ENCODE measurements at places on chromosomes 3 and 15.

DNA sequence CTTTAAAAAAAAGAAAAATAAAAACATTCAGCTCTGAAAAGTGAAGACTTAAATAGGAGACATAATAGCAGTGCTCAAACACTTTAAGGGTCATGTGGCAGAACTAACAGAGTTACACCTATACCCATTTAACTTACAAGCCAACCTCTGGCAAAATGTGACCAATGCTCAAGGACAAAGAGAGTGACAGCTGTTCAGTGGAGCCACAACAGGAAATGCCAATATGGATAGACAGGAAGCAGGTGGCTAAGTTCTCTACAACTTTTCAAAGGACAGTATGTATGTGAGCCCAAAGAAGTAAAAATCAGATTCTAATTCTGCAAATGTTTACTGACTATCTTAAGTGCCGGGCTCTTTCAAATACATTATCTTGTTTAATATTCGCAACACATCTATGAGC, 3.4 kb downstream of the TMCC1 start:
- no peak for DNase-seq

DNA sequence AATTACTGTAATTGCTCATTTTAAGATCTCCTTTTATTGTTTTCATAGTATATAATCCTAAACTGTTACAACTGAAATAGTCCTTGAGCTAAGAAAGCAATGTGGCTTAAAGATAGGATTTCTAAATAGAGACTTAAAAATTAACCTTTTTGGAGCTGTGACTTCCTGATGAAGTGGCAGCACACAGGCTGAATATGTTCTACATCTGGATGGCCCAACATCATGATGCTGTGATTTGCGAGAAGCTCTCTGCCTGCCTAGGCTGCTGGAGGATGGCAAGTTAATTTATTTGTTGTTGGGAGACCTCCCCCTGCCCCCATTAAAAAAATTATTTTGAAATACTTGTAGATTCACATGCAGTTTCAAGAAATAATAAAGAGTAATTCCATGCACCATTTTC, 134.5 kb downstream of the IGF1R start:
- no peak for DNase-seq

DNA sequence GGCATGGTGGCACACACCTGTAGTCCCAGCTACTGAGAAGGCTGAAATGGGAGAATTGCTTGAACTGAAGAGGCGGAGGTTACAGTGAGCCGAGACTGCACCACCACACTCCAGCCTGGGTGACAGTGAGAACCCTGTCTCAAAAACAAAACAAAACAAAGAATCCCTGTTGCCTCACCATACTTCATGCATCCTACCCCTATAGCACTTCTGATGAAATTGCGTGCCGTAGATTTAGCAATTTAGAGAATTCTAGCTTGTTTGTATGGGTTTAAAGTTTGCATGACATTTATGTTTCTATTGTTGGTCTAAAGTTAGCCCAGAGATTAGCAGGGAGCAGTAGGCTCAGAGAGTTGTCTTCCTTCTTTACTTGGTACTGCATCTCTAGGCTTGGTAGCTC, 7.8 kb downstream of the RAB5A start:
- DNase-seq: no peak

- no peak for DNase-seq
These were observed 271.9 kb downstream of the FEZF2 start for GRCh38 chr3:62101488-62101887.
